ENCODE measurements at places on chromosomes 4 and X.

GRCh38 chr4:76856243-76857073, 41.5 kb downstream of the SOWAHB start:
- no peak for DNase-seq

- DNase-seq: no peak
Observed at GRCh38 chrX:130378024-130378669, 7.3 kb downstream of the GPR119 start.

DNA sequence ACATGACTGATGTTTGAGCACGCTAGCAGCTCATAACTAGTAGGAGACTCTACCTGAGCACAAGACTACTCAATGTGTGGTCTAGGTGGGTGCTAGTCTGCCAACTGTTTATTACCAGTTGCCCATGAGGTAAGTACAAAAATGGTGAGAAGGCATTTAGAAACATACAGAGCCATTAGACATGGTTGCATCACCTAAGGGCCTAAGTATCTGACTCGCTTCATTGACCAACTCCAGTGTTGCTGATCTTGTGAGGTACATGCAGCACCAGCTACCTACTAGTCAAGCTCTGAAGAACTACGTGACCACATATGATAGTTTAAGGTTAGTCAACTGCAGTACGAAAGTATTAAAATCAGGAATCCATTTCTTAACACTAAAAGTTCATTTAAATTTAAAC, 39.9 kb downstream of the APBB2 start:
- no peak for DNase-seq

DNA sequence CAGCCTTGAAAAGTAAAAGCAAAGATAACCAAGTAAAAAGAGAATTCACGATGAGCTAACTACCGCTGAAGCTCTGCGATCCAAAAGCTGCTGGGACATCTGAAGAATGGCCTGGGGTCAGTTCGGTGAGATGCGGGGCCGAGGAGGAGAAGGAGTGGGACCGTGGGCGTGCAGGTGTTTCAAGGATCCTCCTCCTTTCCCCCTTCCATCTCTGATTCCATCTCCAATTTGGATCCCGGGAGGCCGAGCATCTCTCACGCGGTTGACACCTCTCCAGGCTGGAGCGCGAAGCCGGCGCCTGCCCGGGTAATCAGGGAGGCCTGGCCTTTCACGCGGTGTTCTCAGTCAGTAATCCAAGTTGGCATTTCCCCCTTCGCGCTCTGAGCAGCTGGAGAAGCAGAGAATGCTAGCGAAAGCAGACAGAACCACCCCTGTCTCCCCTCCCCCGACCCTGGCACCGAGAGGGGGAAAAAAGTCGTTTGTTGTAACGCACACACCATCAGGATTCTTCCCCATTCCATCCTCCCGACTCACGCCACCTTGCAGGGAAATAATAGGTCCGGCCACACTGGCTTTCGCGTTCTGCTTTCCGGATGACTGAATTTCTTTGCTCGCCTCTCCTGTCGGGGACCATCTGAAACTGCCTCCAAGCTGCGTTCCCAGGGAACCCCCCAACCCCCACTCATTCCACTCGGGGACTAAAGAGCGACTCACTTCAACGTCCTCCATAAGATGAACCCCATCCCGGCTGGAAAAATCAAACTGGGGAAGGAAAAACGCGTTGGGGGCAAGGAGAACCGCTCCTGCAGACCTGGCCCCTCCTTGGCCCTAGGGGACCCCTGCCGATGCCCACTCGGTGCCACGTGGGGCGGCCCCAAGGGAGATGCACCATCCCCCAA, 6.5 kb downstream of the NEUROG2 start:
- no peak for DNase-seq

DNA sequence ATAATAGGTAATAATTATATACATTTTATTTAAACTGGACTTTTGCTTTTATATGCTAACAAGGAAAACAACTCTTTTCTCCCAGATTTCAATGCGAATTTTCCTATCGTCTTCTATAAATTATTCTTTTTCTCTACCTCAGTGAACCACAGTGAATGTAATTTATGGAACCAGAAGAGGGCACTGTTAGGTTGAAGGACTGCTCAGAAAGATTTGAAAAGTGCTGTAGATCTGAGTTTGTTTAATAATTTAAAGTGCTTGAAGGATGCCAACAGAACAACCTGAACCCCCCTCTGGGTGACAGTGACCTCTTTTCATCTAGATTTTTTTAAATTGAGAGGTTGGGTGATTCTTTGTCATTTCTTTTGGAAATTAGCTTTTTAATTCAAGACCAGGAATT, 54.9 kb downstream of the PHOX2B start:
- DNase-seq: no peak

DNA sequence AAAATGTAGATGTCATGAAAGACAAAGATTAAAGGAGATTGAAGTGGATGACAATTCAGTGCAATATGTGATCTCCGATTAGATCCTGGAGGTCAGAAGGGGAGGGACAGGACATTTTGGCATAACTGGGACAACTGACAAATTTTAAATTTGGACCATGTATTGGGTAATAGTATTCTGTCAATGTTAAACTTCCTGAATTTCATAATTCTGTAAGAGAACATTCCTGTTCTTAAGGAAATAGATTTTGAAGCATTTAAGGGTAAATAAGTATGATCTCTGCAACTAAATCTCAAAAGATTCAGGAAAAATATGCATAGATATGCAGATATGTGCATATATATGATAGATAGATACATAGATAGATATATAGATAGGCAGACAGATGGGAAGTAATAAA, 11.0 kb downstream of the ODAPH start:
- DNase-seq: no peak

DNA sequence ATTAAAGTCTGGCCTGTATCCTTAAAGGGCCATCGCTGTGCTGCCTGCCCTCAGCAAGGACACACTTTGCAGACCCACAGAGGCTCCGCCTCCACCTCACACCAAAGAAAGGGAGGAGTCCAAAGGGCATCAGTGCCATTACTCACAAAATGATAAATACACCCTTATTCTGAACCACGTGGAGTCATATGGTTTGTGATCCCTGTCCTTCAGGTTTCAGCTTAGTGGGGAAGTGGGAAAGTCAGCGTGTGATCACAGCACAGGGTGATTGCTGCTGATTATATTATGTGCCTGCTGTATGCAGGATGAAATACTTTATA, 35.9 kb upstream of the MSANTD1 start:
- no peak for DNase-seq

DNA sequence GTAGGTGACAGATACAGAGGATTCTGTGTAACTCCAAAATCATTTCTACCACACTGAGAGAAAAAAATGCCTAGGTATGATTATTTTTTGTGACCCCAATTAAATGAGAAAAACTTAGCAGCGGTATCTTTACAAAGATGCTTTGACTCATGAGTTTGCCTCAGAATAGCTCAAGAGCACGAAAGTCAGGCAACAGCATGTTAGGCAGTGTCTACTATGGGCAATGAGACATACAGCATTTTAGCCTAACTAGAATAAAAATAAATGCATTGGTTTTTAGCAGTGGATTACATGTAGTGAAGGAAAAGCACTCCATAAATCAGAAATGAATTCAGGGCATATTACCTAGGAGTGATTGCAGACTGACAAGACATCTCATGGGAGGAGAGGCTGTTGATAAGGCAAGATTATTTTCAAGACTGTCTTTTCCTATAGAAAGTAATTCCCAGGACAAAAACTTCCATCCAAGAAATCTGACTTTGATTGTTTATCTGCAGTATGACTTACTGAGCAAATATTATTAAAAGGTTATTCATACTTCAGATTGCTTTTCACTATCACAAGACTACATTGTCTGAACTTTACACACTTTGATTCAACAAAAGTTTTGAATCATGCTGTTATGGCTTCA, 3.6 kb downstream of the ANXA10 start:
- no peak for DNase-seq

DNA sequence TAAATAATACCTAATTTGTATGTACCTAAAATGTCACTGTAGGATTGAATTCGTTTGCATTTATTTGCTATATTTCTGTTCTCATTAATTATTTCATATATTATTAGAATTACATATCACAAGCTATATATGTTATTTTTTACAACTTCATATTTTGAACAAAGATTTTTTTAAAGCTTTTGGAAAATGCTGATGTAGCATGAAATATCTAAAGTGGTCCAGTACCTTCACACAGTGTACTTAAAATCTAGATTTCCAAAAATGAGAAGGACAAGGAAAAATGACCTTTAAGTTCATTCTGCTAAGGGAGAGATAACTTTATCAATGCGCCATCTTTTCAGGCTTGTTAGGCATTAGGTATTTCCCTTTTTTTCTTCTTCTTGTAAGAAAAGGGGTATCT, 71.8 kb downstream of the LARP7 start:
- no peak for DNase-seq

Measured in T follicular helper cell (primary cell).